ENCODE measurements at places on chromosomes 4 and X.
A peak's percentile ranks its signal among the peaks of the same experiment; 100 is the strongest.

- no peak for DNase-seq
Measured at GRCh38 chr4:107283587-107284559, 247.8 kb upstream of the DKK2 start.

DNA sequence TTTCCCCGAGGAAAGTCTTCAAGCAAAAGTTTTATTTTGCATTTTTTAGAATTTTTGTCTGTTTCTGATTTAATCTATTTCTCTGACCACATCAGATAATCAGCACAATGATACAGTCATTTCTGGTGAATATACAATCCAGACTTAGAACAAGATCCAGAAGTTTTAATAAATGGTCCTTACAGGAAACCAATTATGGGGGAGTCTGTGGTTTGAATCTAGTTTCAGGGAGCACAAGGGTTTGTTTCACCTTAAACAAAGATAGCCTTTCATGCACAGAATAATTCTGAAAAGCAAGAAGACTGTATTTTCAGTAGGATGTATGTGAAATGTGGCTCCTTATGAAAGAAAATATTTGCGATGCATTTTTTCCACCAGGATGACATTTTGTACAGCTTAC is 158.5 kb upstream of the ARSJ start:
- no peak for DNase-seq

- DNase-seq, result peak; percentile 26
Measured at GRCh38 chr4:82561786-82562563, at the start of gene TMEM150C. TMEM150C (minus strand) TSS chr4:82561988; CDS start chr4:82504657, 57,331 bp downstream.

DNA sequence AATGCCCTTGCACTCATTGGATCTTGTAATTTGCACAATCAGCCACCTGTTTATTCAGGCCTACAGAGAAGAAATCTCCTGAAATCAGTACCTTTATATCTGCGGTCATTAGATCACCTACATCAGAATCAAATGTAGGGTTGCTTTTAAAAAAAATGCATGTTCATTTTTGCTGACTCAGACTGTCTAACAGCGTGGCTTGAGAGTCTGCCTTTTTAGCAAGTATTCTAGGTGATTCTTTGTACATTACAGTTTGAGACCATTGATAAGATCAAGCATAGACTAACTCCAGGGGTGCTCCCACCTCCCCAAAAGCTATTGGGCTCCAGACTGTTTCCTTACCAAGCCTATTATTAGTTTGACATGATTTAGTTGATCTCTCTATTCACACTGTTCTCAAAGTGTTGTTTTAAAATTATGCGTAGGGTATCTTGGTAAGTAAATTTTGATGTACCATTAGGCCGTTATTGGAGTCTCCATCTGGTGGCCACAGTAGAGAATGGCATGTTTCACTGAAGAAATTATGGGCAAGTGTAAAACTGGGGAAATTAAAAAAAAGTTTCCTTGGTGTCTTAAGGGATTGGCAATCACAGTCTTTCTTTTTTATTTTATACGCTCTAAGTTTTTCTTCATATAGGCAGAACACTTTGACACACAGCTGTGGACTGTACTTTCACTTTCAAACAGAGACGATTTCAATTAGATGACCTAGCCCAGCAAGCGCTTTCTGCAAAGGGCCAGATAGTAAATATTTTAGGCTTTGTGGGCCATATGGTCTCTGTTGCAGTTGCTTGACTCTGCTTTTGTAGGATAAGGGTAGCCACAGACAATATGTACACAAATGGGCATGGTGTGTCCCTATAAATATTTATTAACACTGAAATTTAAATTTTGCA is 33.7 kb upstream of the MSL3 start:
- no peak for DNase-seq

DNA sequence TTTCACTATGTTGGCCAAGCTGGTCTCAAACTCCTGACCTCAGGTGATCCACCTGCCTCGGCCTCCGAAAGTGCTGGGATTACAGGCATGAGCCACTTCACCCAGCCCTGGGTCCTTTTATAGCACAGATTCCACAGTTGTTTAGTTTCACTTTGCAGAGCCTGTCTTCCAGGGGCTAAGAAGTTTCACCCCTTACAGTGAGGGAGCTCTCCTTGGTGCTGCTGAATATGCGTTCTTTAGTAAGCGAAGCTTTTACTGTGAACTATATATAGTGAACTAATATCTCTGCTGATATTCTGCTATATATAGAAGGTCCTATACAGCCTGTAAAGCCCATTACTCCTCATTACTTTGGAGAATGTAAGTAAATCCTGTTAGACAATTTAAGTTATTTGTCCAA is 4.2 kb downstream of the TCEAL6 start:
- DNase-seq, result no peak

- DNase-seq, result no peak
Measured at GRCh38 chr4:24809376-24809775, 14.0 kb downstream of the SOD3 start.

GRCh38 chr4:186021461-186022167 is 47.3 kb upstream of the TLR3 start:
- DNase-seq, result no peak

GRCh38 chr4:151771664-151772063 is 10.9 kb upstream of the GATB start:
- no peak for DNase-seq

- no peak for DNase-seq
Measured at GRCh38 chr4:1418494-1419285, 12.4 kb upstream of the NKX1-1 start.

GRCh38 chrX:132077912-132078311 is 49.9 kb downstream of the FRMD7 start:
- DNase-seq, result no peak

DNA sequence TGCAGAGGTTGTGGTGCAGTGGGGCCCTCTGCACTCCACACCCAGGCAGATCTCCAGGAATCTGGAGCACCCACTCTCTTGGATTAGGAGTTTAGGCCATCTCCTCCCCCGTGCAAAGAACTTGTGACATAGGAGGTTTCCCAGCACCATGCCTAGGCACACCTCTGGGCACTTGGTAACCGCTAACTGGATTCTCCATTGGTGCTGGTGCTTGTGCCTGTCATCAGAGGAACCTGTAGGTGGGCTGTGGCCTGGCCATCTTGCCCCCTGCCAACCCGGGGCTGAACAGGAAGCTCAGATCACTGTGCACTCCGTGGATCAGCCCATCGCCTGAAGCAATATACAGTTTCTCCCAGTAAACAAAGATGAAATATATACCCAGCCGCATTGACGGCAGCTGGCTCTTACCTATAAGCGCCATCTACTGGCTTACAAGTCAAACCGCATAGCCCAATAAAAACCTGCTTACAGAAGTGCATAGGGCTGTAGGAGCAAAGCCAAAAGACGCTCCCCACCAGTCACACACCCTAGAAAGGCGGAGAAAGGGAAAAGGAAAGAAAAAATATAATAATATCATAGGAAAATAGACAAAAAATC is 19.1 kb upstream of the TEX13B start:
- peak; percentile 49 for DNase-seq

DNA sequence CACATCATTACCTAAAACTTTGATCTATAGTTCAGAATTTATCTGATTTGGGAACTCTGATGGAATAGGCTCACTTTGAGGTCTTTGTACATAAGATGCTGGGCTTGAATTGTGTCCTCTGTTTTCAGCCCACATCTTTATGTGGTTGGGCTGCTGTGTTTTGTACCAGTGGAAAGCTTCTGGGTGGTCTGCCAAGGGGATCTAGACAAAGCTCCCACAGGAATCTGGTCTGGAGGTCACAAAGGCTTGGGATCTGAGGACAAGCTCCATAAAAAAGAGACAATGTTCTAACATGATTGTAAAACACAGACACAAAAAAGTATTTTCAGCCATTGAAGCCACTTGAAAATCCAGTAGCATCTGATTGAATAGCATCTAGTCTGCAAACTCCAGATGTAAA is 393.5 kb upstream of the PITX2 start:
- no peak for DNase-seq

DNA sequence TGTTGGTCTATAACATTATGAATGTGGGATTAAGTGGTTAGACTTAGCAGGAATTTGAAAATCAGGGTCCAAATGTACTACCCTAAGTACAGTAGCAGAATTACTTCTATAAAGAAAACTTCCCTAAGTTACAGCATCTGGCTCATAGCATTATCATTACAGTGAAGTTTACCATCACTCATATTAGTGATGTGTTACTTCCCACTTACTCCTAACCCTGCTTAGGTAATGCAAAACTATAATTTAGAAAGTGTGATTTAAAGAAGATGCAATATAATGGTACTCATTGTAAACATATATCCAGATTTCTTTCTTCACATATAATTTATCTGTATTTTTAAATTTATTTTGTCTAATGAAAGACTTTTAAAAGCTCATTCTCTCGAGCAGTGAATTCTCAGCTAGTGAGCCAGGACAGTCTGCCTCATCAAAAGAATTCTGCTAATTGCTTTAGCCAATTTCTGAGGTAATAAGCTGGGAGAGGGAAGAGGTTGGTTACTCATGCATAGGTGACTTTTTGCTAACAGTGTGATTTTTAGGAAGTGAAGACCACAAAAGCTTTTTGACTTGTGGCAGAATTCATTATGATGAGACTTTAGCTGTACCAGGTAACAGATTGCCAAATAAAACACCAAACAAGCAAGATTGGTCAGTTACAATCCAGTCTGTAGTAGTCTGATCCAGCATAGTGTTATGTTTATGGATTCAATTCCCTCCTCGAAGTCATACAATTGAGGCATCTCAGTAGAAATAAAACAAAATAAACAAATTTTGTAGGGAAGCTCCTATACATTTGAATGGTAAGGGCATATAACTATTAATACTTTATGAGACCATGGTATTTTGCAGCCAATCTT is 21.0 kb downstream of the PLS3 start:
- DNase-seq, result no peak

DNA sequence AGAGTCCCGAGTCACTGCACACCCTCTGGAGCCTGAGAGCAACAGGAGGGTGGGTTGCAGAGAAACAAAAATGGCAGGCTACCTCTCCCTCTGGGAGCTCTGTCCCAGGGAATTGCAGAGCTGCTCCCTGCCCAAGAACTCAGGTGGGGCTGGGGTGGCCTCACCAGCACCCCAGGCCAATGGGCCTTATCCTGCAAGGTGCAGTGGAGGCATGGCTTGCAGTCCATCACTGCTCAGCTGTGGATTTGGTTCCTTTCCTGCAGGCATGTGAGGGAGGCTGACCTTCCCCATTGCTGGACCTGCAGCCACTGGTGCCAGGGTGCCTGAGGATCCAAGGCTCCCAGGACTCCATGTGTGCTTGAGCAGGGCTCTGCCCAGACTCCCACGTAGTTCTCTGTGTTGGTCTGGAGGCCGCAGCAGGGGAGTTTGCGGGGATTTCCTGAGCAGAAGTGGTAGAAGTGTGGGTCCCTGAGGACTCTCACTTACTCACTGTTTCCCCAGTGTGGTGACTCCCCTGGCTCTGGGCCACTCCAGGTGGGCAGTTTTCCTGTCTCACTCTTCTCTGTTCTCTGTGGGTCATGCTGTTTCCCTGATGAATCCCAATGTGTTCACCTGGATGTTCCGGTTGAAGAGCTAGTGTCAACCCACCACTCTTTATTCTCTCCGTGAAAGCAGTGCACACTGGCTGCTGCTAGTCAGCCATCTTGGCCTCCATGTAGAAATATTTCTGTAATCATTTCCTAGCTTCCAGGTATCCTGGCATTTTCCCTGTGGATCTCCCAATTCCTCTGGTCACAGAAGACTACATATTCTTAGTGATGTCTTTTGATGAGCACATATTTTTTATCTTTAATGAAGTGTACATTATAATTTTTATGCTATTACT is 82.3 kb downstream of the ARHGAP24 start:
- DNase-seq, result no peak

DNA sequence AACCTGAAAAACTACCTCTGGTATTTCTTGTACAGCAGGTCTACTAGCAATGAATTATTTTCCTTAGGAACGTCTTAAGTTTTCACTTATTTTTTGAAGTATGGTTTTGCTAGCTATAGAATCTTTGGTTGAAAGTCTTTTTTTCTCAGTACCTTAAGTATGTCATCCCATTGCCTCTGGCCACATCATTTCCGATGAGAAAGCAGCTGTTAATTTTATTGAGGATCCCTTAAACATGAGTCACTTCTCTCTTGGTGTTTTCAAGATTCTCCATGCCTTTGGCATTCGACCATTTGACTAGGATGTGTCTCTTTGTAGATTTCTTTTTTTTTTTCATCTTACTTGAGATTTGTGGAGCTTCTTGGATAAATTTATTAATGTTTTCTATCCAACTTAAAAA is 803.8 kb upstream of the AMOT start:
- no peak for DNase-seq

DNA sequence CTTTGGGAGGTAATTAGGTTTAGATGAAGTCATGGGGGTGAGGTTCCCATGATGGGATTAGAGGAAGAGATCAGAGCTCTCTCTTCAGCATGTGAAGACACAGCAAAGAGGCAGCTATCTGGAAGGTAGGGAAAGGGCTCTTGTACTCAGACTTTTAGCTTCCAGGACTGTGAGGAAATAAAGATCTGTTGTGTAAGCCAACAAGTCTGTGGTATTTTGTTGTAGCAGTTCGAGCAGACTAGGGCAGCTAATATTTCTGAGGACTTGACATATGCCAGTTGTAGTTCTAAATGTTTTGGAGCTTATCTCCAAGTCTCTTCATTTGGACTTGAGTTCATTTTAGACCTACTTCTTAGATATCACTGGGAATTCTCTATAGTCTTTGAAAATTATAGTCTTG is 137.3 kb upstream of the PDE5A start:
- no peak for DNase-seq

GRCh38 chrX:78019586-78020483 is 50.4 kb upstream of the PGAM4 start:
- no peak for DNase-seq

DNA sequence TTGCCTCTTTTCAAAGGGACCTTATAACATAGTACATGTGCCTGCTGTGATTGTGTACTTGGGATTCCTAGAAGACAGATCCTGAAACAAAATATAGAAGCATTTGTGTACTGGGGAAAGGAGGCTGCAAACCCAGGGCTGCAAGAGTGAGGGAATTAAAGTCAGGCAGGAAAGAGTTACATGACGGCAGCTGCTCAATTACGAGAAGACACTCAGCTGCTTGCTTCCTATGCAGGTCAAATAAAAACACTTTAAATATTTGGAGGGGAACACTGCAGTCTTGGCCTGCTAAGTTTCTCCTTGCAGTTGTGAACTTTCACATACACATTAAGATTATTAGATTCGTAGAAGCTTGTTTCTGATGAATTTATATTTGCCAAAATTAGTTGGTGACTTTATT is 191.9 kb upstream of the CXCL13 start:
- DNase-seq, result no peak

- DNase-seq, result no peak
Measured at GRCh38 chr4:122329876-122330565, 48.8 kb upstream of the ADAD1 start.

GRCh38 chrX:11597479-11597878 is 68.2 kb downstream of the ARHGAP6 start:
- no peak for DNase-seq

- DNase-seq, result no peak
Measured at GRCh38 chr4:140781596-140781995, 25.4 kb upstream of the TBC1D9 start.

GRCh38 chr4:52425751-52426326 is 233.3 kb downstream of the USP46 start:
- peak; percentile 44 for DNase-seq

DNA sequence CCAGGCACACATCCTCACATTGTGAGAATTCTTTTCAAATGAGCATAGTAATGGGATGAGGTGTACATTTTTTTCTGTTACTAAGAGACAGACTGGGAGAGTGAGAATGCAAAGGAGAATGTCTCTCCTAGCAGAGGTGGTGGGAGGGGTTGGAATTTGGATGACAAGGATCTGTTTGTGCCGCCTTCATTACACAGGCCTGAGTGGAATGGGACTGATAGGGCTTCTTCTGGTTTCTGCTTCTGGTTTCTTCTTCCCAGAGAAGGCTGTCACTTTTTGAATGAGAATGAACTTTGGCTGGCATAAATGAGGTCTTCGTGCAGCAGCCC is 55.4 kb downstream of the C4orf51 start:
- no peak for DNase-seq

All from DMS153 (cell line).